ENCODE measurements at places on chromosomes 5 and 9.

GRCh38 chr5:78699552-78700153 is 51.1 kb upstream of the LHFPL2 start:
- peak; percentile 40 for DNase-seq

DNA sequence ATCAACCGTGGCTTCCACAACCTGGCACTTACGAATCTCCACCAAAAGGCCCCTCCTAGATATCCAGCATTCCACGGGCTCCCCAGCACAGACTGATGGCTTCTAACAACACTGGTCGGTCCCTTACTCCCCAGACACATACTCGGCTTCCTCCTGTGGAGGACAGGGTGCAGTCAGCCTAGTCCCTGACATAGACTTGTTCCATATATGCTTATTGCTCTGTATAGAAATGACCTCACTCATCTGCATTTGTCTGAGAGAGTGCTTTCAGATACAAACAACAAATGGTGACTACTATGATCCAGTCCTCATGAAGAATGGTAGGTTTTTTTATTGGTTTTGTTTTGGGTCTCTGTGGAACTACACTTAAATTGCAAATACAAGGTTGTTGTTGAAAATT is 72.4 kb downstream of the TMEM215 start:
- DNase-seq: no peak

DNA sequence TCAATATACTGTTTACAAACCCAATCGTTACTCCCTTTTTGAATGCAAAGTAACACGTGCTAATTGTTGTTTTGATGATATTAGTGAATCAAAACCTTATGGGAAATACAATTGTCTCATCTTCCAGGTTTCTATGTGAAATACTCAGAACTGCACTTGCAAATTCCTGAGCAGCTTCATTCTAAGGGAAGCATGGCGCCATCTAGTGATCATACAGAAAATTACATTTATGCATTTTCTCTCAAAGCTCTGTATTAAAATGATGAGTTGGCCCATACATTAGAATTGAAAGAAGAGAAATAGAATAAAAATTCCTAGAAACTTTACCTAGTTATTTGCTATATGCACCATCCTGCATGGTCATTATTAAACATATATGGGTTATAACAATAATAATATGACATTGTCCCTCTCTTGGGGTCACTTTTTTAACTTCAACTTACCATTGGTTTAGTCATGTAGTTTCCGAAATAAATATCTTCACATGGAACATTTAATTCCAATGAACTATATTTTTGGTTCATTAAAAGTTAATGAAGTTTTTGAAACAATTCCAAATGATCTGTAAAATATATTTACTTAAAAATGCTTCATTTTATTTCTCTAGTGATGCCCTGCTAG is 220.0 kb downstream of the PDE4D start:
- DNase-seq: peak; percentile 56

DNA sequence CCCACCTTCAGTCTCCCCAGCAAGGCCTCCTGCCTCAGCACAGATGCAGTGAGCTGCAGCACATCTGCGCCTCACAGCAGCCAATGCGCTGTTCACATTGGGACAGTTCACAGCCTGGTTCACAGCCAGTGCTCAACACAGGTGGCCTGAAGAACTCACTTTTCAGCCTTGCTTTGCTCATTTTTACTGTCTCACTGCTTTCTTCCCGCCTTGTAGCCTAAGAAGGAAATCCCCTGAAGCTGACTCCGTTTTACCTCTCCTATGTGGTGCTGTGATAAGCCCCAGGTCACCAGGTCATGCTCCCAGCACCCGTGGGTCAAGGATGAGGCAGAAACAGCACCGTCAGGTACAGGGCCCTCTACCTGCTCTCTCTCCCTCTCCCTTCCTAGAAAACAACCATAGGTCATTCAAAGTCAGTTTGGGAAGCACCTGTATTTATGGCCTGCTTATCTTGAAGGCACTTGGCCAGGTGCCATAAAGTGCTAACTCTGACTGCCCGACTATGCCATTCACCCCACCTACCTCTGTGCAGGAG is 1.1 kb downstream of the GCNT4 start:
- no peak for DNase-seq

- no peak for DNase-seq
Measured at GRCh38 chr5:80725446-80725845, 70.7 kb upstream of the DHFR start.

GRCh38 chr9:101037430-101037829 is 8.9 kb downstream of the PLPPR1 start:
- no peak for DNase-seq

- peak; percentile 48 for DNase-seq
Measured at GRCh38 chr5:360257-361027, 38.9 kb downstream of the AHRR start.

DNA sequence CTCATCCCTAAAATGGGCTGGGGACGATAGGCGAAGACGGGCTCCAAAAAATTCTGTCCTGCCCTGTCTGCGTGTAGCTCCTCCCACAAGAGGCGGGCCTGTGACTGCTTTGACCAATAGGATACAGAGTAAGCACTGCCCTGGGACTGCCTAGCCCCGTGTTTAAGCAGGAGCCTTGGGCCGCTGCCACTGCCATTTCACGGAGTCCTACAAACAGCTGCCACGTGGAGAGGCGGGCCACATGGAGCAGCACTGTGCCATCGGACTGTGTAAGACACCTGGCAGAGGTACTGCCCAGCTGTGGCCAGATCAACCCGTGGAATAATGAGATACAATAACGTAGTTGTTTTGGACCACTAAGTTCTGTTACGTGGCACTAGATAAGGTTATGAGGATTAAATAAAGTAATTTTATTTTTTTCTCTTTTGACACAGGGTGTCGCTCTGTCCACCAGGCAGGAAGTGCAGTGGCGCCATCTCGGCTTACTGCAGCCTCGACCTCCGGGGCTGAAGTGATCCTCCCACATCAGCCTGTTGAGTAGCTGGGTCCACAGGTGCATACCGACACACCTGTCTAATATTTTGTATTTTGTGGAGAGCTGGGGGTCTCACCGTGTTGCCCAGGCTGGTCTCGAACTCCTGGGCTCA is 87.2 kb downstream of the LMNB1 start:
- no peak for DNase-seq

- peak; percentile 84 for DNase-seq
Measured at GRCh38 chr9:127224883-127225739, 39.5 kb upstream of the GARNL3 start.

- no peak for DNase-seq
Measured at GRCh38 chr5:42655982-42656650, 100.5 kb upstream of the CCDC152 start.

GRCh38 chr5:82319651-82320376 is 41.7 kb upstream of the RPS23 start:
- DNase-seq: no peak

DNA sequence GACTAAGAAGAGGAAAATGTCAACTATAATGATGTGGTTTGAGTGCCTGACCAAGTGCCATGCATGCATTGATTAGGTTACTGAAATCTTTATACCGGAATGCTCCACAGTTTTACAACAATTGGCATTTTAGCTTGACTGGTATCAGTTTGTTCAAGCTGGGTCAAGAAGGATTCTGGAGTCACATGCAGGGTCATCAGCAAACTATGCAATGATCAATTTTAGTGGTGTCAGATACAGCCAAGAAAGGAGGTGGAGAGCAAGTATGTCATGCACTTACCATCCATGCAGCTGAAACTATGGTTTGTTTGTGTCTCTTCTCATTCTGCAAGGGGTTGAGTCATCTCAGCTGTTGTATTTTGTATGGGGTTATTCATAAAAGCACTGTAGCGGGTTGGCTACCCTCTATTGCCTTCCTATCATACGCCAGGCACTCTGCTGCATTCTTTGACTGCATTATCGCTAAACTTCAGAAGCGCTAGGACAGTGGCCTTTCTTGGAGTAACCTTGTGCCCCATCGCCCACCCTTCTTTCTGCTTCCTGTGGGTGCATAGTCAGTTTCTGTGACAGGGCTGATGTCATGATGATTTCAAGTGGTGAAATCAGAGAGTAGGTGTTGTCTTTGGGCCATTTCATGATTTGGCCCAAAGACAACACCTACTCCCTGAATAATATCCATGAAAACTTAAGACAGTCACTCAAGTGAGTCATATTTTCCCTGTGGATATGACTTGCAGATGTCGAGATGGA is 145.4 kb downstream of the MTX3 start:
- DNase-seq: no peak

GRCh38 chr9:130713286-130713960 is 19.8 kb downstream of the EXOSC2 start:
- DNase-seq: peak; percentile 42

GRCh38 chr5:143177263-143177983 is 226.1 kb downstream of the NR3C1 start:
- no peak for DNase-seq

DNA sequence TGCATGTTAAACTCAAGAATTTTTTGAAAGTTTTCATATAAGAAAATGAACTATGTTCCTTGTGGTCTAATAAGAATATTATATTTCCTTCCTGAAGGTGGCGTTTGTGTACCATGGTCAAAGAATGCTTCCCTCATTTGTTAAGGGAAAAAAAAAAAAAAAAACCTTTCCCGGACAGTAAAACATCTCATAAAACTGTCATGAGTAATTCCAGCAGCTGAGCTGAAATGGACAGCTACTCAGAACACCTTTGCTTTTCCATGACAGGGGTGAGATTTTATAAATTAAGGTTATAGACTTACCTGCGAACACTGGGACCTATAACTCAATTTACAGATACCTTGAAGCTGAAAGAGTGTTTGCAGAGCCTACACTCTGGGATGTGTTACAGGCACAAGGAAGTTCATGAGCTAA is 113.2 kb upstream of the RANBP3L start:
- peak; percentile 69 for DNase-seq

DNA sequence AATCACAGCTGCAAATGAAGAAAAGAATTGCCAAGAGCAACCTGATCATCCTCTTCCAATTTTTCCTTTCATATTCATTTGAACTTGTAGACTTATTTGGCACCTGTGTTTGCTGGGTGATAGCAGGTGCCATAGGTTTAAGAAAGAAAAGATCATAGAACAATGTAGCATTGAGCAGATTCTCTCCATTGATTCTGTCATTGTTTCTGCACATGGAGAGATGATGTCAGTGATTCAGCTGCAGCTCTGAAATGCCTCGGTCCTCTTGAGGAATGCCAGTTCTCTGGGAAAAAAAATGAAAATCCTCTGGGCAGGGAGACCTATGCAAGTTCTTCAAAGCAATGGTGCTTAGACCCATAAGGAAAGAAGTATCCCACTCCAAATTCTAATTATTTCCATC is 418.1 kb upstream of the KLF4 start:
- DNase-seq: no peak

GRCh38 chr5:39716532-39717028 is 291.8 kb upstream of the DAB2 start:
- DNase-seq: peak; percentile 74

GRCh38 chr9:129327552-129328328 is 149.7 kb upstream of the IER5L start:
- DNase-seq: no peak

- no peak for DNase-seq
Measured at GRCh38 chr9:116320290-116320689, 166.7 kb downstream of the PAPPA start.

DNA sequence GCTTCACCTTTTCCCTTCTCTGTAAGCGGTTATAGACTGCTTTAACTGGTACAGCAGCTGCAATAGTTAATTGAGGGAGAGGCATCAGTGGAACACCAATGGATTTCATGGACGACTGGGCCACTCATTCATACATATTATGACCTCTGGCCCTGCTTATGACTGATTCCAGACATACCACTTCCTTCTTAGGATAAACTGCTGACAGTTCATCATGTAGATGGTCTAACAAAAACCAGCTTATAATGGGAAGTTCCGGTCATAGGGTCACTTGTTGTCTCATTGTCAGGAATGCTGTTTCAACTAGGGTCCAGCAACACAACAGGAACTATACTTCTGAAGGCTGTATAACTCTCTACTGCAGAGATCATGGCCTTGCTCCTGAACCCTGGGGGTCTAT is 265.2 kb upstream of the RASA1 start:
- DNase-seq: no peak
